Thymus (tissue), 14 donors: ENCODE measurements at places on chromosomes 4 and X.
A peak's percentile ranks its signal among the peaks of the same experiment; 100 is the strongest.

GRCh38 chrX:119758731-119759247 is 401 bp downstream of the SOWAHD start:
- DNase-seq, result no peak
- peak overlapping the region; percentile 18 for H3K27ac ChIP-seq
- peaks cover 47% of the 10 kb centered on the region for H3K4me1 ChIP-seq

DNA sequence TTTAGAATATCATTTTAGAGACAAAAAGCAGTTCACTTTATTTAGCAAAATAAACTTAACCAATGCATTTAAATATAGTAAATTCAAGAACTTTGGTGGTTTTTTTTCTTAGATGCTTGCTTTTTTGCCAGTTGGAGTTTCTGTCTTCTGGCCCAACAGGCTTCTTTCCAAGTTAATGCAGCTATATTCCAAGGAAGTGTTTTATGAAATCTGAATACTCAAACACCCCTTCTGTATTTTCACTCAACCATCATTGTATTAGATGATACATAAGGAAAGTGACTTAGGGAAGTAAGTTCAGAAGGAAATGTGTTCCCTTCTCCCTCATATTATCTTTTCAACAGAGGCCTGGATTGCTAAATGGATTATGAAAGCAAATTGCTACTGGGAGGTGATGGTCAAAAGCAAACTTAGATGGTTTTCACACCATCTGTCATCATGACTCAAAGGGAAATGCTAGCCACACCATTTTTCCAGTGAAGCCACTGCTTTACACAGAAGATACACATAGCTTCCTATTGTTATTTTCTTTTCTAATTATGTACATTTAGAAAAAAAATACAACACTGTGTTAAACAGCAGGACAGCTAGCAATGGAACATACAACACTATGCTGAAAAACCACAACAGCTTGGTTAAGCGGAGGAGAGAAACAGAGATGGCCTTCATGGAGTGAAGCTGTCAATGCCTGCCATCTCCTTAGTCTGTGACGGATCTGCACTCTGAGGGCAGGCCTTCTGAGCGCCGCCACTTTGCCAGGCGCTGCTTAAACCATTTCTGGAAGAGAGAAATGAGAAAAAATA is 32.9 kb downstream of the HOPX start:
- H3K4me1 ChIP-seq, result no peaks in the 10 kb centered on the region
- H3K27ac ChIP-seq, result no peak overlapping the region
- DNase-seq, result no peak

DNA sequence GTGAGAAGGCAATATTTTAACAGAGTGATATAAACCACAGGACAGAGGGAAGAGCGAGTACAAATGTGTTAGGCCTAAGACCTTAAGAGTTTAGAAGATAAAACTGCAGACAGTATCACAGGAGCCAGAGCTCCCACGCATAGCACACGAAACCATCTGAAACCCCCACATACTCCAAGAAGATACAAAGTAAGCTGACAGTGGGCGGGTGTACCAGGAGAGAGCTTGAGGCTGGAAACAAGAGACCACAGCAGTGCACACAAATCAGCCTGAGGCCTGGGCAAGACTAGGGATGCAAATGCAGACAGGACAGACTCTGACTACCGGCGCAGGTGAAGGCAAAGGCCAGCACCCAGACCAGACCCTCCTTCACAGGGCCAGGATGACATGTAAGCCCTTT is 54.1 kb upstream of the ARHGAP24 start:
- H3K27me3 ChIP-seq, result no peaks in the 10 kb centered on the region
- no peaks in the 10 kb centered on the region for H3K36me3 ChIP-seq
- H3K4me1 ChIP-seq, result no peaks in the 10 kb centered on the region
- H3K27ac ChIP-seq, result no peak overlapping the region
- DNase-seq, result no peak

- no peak overlapping the region for H3K27ac ChIP-seq
- H3K27me3 ChIP-seq, result no peaks in the 10 kb centered on the region
- no peaks in the 10 kb centered on the region for H3K36me3 ChIP-seq
- no peaks in the 10 kb centered on the region for H3K4me1 ChIP-seq
- no peak overlapping the region for H3K4me3 ChIP-seq
These were observed 39.1 kb upstream of the TMEM192 start for GRCh38 chr4:165151734-165152133.

- H3K4me1 ChIP-seq, result no peaks in the 10 kb centered on the region
- no peak for DNase-seq
- H3K27me3 ChIP-seq, result no peaks in the 10 kb centered on the region
- no peak overlapping the region for H3K27ac ChIP-seq
These were observed 1257.0 kb downstream of the NLGN4X start for GRCh38 chrX:4971646-4972045.

DNA sequence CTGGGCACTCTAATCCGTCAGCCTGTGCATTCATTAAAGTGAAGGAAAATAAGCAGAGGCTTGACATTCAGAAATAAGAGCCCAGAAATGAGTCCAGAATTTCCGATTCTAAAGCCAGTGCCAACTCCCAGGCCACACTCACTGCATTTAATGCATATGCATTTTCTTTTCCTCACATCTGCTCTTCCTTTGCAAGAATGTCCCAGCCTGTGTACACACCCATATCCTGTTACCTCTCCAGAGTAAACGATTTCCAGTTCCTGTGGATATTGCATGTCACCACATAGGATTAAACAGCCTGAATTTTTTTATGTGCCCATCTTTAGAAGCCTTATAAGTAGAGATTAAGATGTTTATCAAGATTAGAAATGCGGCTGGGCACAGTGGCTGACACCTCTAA is 27.5 kb downstream of the ARX start:
- H3K4me3 ChIP-seq, result no peak overlapping the region
- H3K36me3 ChIP-seq, result no peaks in the 10 kb centered on the region
- H3K4me1 ChIP-seq, result no peaks in the 10 kb centered on the region
- no peak for DNase-seq
- no peak overlapping the region for H3K27ac ChIP-seq

- no peak overlapping the region for H3K4me3 ChIP-seq
- H3K36me3 ChIP-seq, result no peaks in the 10 kb centered on the region
- H3K27ac ChIP-seq, result no peak overlapping the region
- H3K4me1 ChIP-seq, result no peaks in the 10 kb centered on the region
These were observed 23.3 kb downstream of the SHROOM3 start for GRCh38 chr4:76458297-76458696.
